ENCODE measurements at places on chromosomes 3 and 15.
A peak's percentile ranks its signal among the peaks of the same experiment; 100 is the strongest.

- no peak for DNase-seq
Measured at GRCh38 chr3:31832551-31832950, 148.5 kb downstream of the OSBPL10 start.

GRCh38 chr15:99439524-99439835 lies 126.3 kb upstream of the MEF2A start:
- no peak for DNase-seq

DNA sequence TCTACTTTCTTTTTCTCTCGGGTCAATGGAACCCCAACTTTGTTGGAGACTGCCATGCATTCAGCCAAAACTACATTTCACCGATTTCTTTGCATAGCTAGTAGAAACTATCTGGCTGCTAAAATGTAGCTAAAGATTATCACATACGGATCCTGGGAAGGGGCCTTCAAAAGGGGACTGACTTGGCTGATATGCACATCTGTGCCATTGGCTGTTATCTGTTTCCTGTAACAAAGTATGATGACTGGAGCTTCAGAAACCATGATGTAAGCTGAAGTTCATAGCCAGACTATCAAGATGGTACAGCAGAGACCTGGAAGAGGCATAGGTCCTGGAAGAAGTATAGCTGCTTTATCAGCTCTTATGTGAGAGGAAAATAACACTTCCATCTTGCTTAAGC lies 179.1 kb downstream of the NSUN3 start:
- no peak for DNase-seq

- DNase-seq, result peak; percentile 48
Measured at GRCh38 chr15:80662129-80662528, 33.0 kb upstream of the ABHD17C start.

DNA sequence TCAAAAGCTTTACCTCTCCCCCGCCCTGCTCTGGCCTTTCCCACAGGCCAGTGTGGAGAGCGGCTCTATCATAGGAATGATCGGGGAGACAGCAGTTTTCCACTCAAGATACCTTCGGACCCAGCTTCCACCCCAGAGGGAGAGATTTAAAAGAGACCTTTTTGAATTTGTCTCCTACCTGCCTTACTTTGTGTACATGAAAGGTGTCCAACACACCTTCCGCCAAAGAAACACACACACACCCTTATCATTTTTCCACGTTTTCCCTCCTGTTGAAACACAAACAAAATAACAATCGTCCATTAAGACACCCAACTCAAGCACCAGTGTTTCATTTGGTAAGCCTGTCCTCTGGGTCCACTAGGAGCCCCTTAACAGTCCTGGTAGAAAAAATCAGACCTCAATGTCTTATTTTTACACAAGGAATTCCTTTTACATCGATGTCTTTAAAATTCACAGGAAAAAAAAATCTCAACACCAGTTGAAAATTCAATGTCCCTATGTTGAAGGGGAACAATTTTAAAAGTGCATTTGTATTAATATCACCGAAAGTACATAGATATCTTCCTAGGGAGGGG lies 4.0 kb downstream of the HES1 start:
- DNase-seq, result no peak

- DNase-seq, result no peak
Measured at GRCh38 chr3:14649466-14649865, 2.1 kb upstream of the CCDC174 start.

- DNase-seq, result no peak
Measured at GRCh38 chr3:107235193-107235927, 141.9 kb upstream of the CCDC54 start.

- DNase-seq, result no peak
Measured at GRCh38 chr15:84731774-84732173, 15.8 kb upstream of the SEC11A start.

DNA sequence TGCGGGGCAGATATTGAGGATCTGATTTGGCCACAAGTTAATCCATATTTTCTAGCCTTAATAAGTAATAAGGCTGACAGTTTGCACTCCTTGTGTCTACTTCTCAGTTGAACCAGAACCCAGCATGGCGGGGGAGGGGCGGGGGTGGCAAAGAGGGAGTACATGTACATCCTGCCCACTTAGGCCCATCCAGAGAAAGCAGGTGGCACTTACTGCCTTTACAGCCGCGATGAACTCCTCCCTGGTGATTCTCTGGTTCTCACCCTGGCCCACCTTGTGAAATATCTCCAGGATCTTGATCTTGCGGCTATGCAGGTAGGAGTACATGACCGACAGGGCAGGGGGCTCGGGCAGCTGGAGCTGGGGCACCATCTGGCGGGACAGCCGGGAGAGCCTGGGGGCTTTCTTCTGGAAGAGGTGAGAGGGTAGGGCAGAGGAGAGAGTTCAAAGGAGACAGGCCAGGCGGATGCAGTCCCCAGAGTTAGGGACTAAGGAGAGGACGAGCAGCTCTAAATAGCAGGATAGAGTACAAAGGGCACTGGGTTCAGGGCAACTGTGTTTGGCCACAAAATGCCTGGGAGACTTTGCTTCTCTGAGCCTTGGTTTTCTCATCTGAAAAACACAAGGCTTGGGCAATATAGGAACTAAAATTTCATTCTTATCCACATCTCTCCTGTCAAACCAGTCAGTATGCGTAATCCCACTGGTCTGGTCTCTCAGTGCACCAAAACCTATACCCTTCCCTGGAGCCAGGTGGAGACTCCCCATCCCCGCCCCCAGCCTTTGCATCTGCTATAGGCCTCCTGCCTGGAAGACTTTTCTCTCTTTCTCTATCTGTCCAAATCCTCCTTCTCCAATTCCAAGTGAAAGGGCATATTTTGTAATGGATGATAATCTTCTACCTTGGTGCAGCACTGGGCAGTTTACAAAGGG lies 10.1 kb downstream of the EFCAB12 start:
- no peak for DNase-seq

GRCh38 chr3:99355465-99355864 lies 282.9 kb upstream of the COL8A1 start:
- DNase-seq, result no peak

- no peak for DNase-seq
Measured at GRCh38 chr3:15654127-15654526, 52.6 kb downstream of the BTD start.

GRCh38 chr3:49165771-49166751 lies at the start of gene CCDC71:
TSS of gene CCDC71 (minus strand) at chr3:49166331. CDS start at chr3:49164208, 2,123 bp downstream.
- peak; percentile 83 for DNase-seq

- no peak for DNase-seq
Measured at GRCh38 chr3:108755686-108756085, 1.5 kb downstream of the RETNLB start.

GRCh38 chr3:134344560-134344959 lies 29.7 kb downstream of the AMOTL2 start:
- no peak for DNase-seq

GRCh38 chr3:15498431-15499214 lies 22.9 kb downstream of the COLQ start:
- DNase-seq, result no peak

GRCh38 chr3:174495311-174495710 lies 363.8 kb upstream of the NAALADL2 start:
- no peak for DNase-seq

DNA sequence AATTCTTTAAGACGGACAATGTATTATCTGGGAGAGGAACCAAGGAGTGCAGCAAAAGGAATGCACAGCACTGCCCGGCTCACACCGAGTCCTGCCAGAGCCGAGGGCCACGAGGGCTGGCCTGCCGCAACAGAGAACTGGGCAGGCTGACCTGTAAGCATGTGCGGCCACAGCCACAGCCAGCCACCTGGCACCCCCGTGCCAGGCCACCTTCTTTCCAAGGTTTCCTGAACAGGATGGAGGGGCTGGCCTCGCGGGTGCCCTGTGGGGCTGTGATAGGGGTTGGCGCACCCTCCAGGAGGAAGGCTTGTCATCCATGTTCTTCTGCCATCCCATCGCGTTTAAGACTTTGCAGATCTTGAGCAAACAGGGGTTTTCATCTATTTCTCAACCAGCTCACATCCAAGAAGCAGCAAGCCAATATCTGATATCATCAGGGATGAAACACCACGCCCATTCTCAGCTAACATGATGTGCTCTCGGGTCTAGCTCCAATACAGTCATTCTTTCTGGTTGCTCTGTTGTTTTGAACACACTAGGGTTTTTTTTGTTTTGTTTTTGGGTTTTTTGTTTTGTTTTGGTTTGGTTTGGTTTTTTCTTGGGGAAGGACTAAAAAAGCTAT lies 10.2 kb downstream of the CA12 start:
- peak; percentile 94 for DNase-seq

- DNase-seq, result no peak
Measured at GRCh38 chr3:130787422-130788068, 40.9 kb upstream of the PIK3R4 start.

- DNase-seq, result peak; percentile 19
Measured at GRCh38 chr3:28171962-28172361, 69.5 kb upstream of the CMC1 start.

- peak; percentile 43 for DNase-seq
Measured at GRCh38 chr3:52896613-52897012, 735 bp downstream of the STIMATE start.

GRCh38 chr3:74273091-74273490 lies 341.4 kb downstream of the CNTN3 start:
- DNase-seq, result no peak

GRCh38 chr3:128327606-128328031 lies 139.1 kb downstream of the DNAJB8 start:
- DNase-seq, result peak; percentile 5

DNA sequence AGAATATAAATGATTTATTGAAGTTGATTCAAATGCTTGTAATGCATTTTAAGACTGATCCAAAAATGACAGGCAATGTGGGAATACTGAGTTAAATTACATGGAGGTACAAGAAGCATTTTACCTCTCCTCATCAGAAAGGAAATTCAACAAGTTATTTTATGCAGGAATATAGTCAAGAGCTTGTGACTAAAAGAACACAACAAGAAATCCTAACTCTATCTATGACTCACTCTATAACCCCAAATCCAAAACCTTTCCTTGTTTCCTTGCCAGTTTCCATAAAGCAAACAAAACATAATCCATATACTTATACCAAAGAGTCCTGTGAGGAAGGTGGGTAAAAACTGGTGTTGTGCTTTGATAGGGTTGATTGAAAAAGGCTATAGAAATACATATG lies 30.8 kb downstream of the SIN3A start:
- no peak for DNase-seq

- DNase-seq, result peak; percentile 70
Measured at GRCh38 chr3:149879872-149880271, 66.9 kb downstream of the RNF13 start.

DNA sequence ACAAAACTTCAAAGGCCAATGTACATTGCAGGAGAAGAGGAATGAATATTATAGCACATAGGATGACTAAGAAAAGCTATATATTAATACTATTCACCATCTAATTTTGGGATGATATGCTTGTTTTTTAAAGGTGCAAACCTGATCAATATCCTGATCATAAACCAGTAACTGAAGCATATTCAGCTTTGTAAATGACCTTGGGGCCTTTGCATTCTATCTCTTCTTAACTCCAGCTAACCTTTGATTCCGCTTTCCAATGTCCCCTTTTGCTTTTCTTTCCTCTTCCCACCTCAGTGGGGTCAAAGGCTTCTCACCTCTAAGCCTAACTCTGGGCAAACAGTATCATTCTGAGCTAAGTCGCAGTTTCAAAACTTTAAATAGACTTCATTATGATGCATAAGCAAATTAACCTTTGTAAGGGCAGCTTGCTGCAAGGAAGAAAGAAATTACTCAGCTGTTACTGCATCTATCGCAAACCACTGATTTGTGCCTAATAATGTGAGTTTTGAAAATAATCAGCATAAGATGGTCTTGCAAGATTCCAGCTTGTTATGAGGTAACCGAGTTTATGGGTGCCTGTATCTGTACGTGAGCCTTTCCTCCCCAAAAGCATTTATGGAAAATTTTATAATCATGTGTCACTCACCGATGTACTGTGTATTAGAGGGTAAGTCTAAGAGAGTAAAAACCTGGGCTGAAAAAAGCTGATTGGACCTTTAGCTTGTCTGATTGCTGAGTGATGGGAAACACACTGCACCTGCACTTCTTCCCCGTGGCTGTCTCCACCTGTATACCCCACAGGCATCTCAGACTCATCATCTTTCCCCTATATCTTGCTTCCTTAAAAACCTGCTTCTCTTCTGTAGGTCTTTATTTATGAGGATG lies 116.8 kb downstream of the TPRG1 start:
- no peak for DNase-seq

GRCh38 chr15:52710050-52710707 lies 31.0 kb upstream of the ATOSA start:
- DNase-seq, result no peak

DNA sequence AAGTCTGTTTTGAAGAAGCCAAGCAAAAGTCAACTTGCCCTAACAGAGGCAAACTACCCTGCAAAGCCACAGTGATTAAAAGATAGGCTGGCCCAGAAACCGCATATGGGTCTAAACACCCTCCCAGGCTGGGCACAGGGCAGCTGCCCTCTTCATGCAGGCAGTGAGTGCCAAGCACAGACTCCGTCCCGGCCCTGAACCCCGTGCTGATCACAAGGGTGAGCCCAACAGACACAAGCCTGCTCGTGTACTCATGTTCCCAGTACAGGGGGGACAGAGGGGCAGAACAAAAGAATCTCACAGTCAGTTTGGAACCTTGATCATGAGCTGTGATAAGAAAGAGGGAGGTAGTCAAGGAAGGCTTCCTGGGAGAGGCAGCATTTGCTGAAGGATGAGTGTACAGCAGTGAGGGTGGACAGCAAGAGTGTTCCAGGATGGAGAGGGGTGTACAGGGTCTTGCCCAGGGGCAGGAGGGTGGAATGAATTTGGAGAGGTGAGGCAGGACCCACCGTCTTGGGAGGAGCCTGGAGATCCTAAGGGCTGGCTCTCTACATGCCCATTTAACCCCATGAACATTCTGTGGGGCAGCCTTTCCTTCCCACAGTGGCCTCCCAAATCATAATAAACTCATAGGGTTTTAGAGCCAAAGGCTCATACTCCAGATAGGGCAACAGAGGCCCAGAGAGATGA lies 43.2 kb upstream of the PRR23E start:
- no peak for DNase-seq

DNA sequence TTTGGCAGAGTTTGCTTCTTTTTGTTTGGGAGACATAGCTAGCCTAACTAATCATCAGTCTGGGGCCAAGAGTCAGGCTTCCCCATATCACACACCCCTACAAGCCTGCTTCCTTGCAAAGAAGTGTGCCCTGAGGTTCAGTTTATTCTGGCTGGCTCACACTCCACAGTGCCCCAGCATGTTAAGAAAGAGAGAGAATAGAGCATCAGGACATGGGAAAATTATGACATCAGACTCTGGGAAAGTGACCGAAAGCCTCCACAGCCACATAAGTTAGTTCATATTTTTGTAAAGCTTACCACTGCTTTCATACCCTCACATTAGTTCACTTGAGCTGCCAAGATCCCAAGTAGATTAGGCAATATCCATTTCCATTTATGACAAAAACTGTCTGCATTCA lies 63.0 kb upstream of the CFAP161 start:
- DNase-seq, result peak; percentile 13

GRCh38 chr3:147940405-147941193 lies 531.4 kb downstream of the ZIC1 start:
- no peak for DNase-seq

- DNase-seq, result no peak
Measured at GRCh38 chr15:70387081-70387480, 289.4 kb upstream of the TLE3 start.

- no peak for DNase-seq
Measured at GRCh38 chr3:128492671-128493569, at the start of gene GATA2. TSS of gene GATA2 (minus strand) at chr3:128493201. CDS start at chr3:128487031, 6,170 bp downstream.

- DNase-seq, result no peak
Measured at GRCh38 chr3:111954228-111954990, 24.4 kb upstream of the ABHD10 start.
